ENCODE measurements at places on chromosomes 2 and 18.

DNA sequence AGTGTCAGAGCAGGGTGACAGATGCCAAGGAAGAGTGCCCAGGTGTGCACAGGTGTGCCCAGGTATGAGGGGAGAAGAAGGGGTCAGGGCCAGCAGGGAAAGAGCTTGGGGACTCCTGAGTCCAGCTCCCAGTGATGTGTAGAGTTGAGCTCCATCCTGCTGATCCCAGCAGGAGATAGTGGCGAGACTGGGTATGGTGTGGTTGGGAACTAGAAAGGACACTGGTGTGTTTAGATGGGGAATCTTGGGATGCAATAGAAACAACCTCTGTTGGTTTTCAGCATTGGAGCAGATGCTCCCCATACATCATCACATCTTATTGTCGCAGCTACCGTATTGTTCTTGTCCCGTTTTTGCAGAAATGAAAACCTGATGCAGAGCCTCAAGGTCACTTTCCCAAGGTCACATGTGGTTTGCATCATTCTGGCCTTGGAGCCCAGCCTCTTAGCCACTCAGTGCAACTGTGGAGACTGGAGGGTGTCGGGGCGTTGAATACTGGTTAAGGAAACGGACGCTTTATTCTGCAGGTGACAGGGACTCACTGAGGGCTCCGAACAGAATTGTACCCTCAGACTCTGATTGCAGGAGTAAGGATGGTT is 166.7 kb downstream of the AGAP1 start:
- DNase-seq: no peak

- no peak for DNase-seq
Measured at GRCh38 chr18:67363694-67364093, 152.8 kb downstream of the DSEL start.

GRCh38 chr2:151730262-151730975 is 3.9 kb downstream of the NEB start:
- no peak for DNase-seq

DNA sequence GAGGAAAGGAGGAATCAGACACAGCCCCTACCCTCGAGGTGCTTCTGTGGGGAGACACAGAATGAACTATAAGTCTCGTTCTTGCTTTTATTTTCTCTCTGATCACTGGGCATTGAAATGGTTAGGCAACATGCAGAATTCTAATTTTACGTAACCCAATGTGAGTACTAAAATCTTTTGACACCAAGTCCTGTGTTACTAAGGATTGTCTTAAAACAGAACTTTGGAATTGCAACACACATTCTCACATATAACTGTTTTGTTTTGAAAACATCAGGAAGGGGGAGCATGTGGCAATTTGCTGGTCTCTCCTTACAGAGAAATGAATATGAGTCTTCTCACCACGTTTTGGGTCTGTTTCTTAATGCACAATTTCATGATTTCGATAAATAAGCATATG is 23.6 kb upstream of the SULT1C4 start:
- no peak for DNase-seq

- DNase-seq: no peak
Measured at GRCh38 chr2:88517759-88518201, 65.3 kb upstream of the FOXI3 start.

DNA sequence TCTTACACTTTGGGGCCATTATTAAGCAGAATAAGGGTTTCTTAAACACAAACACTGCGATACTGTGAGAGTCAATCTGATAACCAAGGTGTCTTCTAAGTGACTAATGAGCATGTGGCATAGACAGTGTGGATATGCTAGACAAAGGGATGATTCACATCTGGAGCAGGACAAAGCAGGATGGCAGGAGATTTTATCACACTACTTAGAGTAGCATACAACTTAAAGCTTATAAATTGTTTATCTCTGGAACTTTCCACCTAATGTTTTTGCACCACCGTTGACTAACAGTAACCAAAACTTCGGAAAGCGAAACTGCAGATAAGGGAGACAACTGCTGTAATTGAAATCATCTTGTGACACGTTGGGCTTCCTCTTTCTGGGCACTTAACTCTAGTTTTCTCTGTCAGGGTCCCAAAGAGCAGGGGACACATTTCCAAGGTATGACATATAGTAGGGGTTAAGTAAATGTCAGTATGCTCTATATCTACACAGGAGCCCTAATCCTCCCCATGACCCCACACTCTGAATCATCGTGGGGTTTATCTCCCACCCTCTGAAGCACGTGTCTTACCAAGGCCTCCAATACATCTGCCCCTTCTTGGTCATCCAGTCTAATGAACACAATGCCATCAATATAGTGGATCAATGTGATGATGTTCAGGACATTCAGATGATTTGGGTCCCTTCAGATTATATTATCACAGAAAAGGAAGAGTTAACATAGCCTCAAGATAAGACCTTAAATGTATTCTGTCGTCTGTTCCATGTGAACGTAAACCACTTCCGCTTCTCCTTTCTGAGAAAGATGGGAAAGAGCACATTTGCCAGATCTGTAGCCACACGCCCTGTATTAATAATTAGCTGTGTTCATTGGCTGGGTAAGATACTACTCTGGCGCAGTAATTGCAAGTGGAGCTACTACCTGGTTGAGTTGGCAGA is 78.7 kb downstream of the FTCDNL1 start:
- no peak for DNase-seq

- DNase-seq: no peak
Measured at GRCh38 chr18:10659000-10659399, 133.2 kb downstream of the NAPG start.

DNA sequence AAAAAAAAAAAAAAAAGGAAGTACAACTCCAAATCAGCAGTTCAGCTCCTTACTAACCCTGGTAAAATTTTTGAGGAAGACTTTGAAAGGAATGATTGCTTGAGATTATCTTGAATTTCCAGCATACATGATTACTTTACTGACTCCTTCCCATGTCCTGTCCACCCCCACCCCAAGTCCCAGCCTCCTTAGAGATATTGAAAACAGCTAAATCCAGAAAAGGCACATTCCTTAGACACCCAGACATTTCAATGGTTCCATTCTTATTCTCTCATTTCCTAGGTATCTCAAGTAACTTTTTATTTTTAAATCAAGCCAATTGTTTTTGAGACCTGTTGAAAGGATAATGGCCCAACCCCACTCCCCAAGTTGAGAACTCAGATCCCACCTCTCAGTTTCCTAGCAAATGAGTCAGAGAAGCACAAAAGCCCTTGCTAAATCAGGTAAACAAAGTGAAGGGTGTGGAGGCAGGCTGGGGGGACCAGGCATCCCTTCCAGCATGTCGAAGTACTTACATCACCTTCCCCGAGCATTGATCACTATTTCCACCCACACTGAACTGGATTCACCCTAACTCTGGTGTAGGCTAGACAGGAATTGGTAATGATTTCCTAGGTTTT is 95.4 kb upstream of the FZD7 start:
- DNase-seq: no peak

- no peak for DNase-seq
Measured at GRCh38 chr2:10283106-10284062, 19.3 kb upstream of the HPCAL1 start.

DNA sequence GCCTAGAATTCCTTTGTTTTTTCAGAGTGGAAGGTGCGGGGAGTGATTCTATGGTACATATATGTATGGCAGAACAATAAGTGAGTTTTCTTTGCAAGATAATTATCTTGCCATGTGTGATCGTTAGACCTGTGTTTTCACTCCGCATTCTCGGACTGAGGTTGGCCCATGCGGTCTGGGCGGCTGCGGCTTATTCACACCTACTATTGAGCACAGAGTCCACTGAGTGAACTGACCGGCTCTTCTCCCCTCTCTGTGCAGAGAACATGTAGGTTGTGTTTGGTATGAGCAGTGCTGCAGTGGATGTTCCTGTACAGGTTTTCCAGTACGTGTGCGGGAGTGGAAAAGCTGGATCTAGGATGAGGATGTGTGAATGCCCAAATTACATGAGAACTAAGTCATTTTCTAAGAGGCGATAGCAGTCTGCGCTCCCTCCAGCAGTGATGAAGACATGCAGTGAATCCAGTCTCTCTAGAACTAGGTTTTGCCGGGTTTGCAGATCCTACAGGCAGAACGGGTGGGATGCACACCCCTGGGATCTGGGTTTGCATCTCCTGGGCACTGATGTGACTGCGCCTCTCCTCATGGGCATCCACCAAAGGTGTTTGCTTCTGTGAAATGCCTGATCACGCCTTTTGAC is 27.1 kb downstream of the MTERF4 start:
- DNase-seq: no peak

DNA sequence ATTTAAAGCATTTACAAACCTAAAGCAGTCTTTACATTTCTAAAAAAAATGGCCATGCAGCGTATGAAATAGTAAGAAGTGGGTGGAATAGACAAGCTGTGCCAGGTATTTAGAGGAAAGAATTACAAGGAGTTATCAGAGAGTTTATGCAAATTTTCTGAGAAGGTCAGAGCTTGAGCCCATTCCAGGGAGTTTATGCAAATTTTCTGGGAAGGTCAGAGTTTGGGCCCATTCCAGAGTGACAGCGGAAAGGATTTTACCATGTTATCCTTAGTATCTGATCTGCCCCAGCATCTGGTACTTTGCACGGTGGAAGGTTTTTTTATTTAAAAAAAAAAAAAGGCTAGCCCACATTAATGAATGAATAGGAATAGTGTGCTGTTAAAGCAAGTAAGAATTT is 1.4 kb upstream of the DOK6 start:
- no peak for DNase-seq

- DNase-seq: no peak
Measured at GRCh38 chr2:29632018-29632417, 289.4 kb downstream of the ALK start.

- DNase-seq: no peak
Measured at GRCh38 chr2:223050188-223050587, 1.8 kb upstream of the KCNE4 start.

DNA sequence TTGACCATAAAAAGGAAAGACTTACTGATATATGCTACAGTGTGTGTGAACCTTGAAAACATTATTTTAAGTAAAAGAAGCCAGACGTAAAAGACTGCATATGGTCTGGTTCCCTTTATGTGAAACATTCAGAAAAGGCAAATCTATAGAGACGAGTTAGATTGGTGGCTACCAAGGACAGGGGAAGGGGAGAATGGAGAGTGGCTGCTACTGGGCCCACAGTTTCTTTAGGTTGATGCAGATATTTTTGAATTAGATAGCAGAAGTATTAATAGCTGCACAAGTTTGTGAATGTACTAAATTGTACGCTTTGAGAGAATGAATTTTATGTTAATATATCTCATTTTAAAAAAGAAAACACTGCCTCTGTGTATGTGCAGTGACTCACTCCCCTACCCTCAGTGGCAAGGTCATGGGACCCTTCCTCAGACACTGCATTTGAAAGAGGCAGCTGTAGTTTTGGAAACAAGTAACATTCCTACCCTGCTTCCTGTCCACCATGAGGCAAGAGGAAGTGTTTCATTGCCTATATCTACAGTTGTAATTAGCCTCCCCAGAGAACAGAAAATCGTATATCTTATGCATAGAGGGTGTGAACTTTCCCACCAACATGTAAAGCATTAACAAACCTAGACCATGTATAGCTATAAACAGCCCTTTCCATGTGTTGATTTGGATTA is 29.8 kb upstream of the ARMC9 start:
- no peak for DNase-seq

- no peak for DNase-seq
Measured at GRCh38 chr2:129831018-129831417, 148.4 kb upstream of the RAB6C start.

DNA sequence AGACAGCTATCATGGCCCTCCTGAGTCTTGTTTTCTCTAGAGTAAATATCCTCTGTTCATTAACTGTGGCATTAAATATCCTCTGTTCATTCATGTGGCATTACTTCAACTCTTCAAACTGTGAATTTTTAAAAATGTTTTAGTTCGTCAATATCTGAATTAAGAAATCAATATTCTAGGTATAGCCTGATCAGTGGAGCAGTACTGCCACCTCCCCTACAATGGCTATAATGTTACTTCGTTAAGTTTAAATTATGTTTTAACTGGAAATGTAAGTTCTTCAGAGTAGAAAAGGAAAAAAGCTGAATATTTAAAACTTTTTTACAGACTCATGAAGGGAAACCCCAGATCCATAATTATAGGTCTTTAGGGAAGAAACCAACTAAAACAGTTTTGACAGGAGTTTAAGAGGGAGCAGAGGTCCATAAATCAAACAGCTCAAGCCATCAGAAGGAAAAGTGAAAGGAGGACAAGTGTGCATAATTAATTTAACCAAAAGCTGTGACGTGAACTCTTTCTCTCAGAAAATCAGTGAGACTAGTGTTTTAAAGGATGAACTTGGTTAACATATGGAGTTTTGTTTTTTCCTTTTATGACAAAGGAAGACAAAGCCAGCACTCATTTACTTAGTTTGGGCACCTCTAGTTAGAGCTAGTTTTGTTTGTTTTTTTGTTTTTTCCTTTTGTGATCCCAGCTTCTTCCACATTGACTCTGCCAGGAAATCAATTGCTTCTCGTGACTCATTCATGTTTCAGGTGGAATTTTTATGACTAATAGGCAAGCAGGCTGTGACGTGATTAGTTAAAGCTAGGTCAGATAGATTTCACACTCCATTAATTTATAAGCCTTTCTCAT is 44.9 kb downstream of the RBBP8 start:
- no peak for DNase-seq

- peak; percentile 55 for DNase-seq
Measured at GRCh38 chr2:46942143-46942526, 26.5 kb upstream of the MCFD2 start.

- no peak for DNase-seq
Measured at GRCh38 chr18:40048253-40048652, 1906.8 kb upstream of the PIK3C3 start.

GRCh38 chr2:218398437-218399390 is 954 bp upstream of the CTDSP1 start:
- DNase-seq: peak; percentile 40

DNA sequence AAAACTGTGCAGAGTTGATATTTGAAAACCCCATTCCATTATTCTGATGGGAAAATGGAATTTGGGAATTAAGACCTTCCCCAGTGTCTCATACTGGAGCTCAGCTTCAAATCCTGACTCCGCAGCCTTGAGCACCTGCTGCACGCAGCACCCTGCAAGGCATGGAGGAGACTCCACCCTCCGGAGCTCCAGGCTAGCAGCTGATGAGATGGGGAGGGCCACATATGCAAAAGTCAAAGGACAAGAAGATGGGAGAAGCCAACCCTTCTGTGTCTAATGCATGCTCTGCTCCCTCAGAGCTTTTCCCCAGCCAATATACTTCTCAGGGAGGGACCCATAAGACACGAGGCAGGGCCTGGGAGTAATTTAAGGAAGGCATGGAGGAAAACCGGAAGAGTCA is 34.7 kb upstream of the TRIB2 start:
- no peak for DNase-seq
